ENCODE measurements at places on chromosomes 12 and 14. TPM values are rescaled to one million over a fixed set of nuclear protein-coding genes. Genes with fewer than 3 reads are reported as not detected.

DNA sequence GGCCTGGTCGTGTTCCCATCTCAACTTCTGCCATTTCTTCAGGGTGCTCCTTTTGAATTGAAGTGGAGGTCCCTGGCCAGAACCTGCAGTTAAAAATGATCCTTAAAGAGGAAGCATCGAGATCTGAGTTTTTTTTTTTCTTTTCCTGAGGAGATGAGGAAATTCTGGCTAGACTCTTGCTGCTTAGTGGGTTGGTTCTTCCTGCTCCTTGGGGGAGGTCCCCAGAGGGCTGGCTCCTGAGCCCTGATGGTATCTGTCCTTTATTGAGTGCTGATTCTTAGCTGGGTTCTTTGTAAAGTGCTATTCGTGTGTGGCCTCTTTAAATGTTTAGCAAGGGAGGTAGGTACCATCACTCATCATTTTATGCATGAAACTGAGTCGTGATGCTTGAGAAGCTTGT, 11.7 kb downstream of the PELI2 start:
- H3K4me3 ChIP-seq = no peak overlapping the region
- no peaks in the 10 kb centered on the region for H3K36me3 ChIP-seq
- no peak for DNase-seq
- no peaks in the 10 kb centered on the region for H3K27me3 ChIP-seq

GRCh38 chr12:107103097-107103496, 9.7 kb upstream of the CRY1 start:
- H3K36me3 ChIP-seq = no peaks in the 10 kb centered on the region
- H3K4me3 ChIP-seq = no peak overlapping the region
- no peak overlapping the region for H3K27ac ChIP-seq
- no peak for DNase-seq

GRCh38 chr12:117661471-117661870, 300.0 kb upstream of the NOS1 start:
- H3K27ac ChIP-seq = no peak overlapping the region
- H3K36me3 ChIP-seq = no peaks in the 10 kb centered on the region
- no peaks in the 10 kb centered on the region for H3K4me1 ChIP-seq
- H3K4me3 ChIP-seq = no peak overlapping the region
- DNase-seq = no peak

DNA sequence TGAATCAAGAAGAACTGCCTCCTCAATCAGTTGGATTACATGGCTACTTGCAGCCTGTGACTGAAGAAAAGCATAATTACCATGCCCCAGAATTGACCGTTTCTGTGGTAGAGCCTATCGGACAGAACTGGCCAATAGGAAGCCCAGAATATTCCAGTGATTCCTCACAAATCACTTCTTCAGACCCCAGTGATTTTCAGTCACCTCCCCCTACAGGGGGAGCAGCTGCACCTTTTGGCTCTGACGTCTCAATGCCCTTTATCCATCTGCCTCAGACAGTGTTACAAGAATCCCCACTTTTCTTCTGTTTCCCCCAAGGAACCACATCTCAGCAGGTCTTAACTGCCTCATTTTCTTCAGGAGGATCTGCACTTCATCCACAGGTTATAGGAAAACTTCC, 80.8 kb downstream of the RAD52 start:
- H3K4me3 ChIP-seq = no peak overlapping the region
- DNase-seq = no peak
- peaks cover 29% of the 10 kb centered on the region for H3K36me3 ChIP-seq
- no peak overlapping the region for H3K27ac ChIP-seq
- H3K4me1 ChIP-seq = no peaks in the 10 kb centered on the region

GRCh38 chr12:101743724-101744472, 4.6 kb upstream of the SYCP3 start:
- peaks cover 27% of the 10 kb centered on the region for H3K36me3 ChIP-seq
- DNase-seq = no peak
- no peak overlapping the region for H3K4me3 ChIP-seq
- H3K27ac ChIP-seq = no peak overlapping the region

SOAT2 gene
- not detected for total RNA-seq

DEPDC4 gene
- 1.6 TPM for total RNA-seq

DNA sequence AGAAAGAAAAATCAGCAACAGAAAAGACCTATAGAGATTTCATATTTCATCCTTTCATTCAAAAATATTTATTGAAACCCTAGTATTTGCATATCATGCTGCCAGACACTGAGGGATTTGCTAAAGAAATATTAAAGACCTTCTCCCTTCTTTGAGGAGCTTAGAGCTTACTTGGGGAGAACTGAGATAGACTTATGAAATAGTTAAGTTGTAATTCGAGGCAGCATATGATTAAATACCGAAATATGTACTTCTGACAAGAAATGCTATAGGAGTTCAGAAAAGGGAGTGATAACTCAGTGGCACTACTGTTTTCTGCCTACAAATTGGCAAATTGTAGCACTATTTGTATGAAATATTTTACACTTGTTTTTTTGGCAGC, 59.1 kb downstream of the PLXNC1 start:
- no peak overlapping the region for H3K27ac ChIP-seq
- no peak overlapping the region for H3K4me3 ChIP-seq
- no peaks in the 10 kb centered on the region for H3K36me3 ChIP-seq
- no peaks in the 10 kb centered on the region for H3K27me3 ChIP-seq
- no peaks in the 10 kb centered on the region for H3K4me1 ChIP-seq

All from lung (tissue), 17 donors.